ENCODE measurements at places on chromosomes 2 and 18.

- no peak for DNase-seq
Measured at GRCh38 chr2:133579274-133579673, 11.0 kb upstream of the NCKAP5 start.

- no peak for DNase-seq
Measured at GRCh38 chr2:66084948-66085590, 349.9 kb upstream of the MEIS1 start.

DNA sequence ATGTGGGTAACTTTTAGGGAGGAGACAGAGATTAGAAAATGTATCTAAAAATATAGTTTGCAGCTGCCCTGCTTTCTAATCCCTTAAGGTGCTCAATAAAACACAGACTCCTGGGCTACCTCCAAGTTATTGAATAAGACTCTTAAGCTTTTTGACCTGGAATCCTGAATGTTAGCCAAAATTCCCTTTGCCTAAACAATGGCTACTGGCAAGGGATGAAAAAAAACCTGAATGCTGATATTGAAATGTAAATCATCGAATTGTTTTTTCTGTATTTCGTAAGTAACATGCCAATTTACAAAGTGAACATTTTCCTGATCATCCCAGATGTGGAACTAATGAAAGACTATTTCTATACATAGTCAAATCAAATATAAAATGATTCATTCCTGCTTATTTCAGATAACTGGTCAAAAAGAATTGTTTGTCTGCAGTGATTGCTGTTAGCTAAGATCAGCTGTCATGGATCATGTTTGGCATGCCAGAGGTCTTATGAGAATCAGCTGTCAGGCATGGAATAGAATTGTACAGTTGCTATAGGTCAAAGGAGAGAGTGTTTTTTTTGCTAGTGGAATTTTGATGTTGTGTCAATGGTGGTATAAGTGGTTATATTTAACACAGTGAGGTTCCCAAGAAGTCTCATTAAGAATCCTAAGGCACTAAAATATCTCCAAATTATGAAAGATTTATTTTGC lies 363.6 kb upstream of the CWC22 start:
- no peak for DNase-seq

- DNase-seq = no peak
Measured at GRCh38 chr2:178452870-178453269, 1.7 kb downstream of the PJVK start.

DNA sequence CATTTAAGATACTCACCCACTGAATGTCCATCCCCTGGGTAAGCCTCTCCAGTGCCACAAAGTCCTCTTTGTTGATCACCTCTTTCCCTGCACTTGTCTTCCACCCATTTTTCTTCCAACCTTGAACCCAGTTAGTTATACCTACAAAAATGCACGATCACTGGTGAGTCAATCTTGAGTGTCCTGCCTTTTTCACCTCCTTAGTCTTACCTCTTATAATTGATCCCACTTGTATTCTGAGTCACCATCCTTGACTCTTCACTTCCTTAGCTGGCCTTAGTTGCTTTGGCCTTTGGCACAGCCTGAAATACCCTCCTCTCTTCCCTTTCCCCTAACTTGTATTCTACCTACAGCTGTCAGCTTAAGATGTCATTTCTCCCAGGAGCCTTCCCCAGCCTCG lies 10.2 kb downstream of the RNASEH1 start:
- DNase-seq = no peak

- no peak for DNase-seq
Measured at GRCh38 chr18:29594493-29594892, 1417.6 kb upstream of the CDH2 start.

- no peak for DNase-seq
Measured at GRCh38 chr2:60966507-60967405, 50.8 kb upstream of the PEX13 start.

- no peak for DNase-seq
Measured at GRCh38 chr2:156589381-156590079, 153.4 kb downstream of the GPD2 start.

DNA sequence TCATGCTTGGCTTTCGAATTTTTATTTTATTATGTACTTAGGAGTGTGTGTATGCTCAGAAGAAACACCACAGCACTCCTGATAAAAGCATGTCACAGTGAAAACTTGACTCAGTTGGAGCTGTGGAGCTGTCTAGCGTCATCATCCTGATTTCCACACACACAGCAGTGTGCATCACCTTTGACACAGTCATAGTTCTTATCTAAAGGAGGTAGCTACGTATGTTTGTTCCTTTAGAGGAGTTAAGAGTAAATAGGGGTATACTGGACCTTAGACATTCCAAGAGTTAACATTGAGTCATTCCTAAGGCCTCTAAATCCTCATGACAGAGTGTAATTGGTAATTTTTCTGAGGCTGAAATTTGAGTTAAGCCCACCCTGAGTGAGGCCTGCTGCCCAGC lies 96.9 kb downstream of the PHLPP1 start:
- no peak for DNase-seq

GRCh38 chr18:50093366-50094064 lies 101.4 kb downstream of the MYO5B start:
- DNase-seq = no peak

GRCh38 chr2:128452024-128452411 lies 133.3 kb upstream of the HS6ST1 start:
- no peak for DNase-seq

DNA sequence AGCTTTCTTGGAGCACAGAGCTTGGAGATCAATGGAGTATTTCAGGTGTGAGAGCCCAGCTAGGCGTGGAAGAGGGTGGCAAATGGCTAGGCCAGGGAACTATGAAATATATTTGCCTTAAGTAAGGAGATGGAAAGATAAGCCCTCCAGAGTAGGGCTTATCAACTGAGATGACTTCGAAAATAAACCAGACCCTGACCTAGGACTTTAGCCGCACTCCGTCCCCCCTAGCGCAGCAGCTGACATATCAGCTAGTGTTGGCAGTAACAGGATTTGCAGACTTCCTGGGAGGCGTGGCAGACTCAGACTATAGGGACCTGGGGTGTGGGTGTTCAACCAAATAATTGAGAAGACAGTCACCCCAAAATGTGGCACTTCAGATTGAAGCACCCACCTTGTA lies 127.7 kb upstream of the EPAS1 start:
- DNase-seq = no peak

DNA sequence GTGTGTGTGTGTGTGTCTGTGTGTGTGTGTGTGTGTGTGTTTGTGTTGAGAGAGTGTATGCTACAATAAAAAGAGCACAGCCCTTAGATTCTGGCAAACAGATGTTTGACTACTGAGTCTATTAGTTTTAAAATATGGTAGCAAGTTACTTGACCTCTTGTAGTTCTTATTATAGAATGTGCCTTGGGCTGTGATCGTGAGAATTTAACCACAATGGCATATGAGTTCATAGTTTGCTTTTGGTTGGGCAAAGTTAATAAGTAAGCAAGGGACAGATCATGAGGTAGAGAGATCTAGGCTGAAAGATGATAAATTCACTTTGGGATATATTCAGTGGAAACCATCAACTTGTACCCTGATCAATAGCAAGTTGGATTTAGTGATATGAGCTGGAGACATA lies 334.3 kb upstream of the VWC2L start:
- DNase-seq = no peak

- no peak for DNase-seq
Measured at GRCh38 chr18:9053814-9054213, 48.7 kb upstream of the NDUFV2 start.
